H9 (cell line): ENCODE measurements at places on chromosomes 6 and 20. TPM values are rescaled to one million over a fixed set of nuclear protein-coding genes. Genes with fewer than 3 reads are reported as not detected.

- no peak for DNase-seq
- H3K27ac ChIP-seq = no peak overlapping the region
- H3K27me3 ChIP-seq = no peaks in the 10 kb centered on the region
These were observed 241.4 kb downstream of the SLC24A3 start for GRCh38 chr20:19453862-19454261.

GRCh38 chr20:24081077-24081476 is 92.5 kb upstream of the GGTLC1 start:
- H3K4me1 ChIP-seq = no peaks in the 10 kb centered on the region
- H3K27ac ChIP-seq = no peak overlapping the region
- no peaks in the 10 kb centered on the region for H3K36me3 ChIP-seq

DNA sequence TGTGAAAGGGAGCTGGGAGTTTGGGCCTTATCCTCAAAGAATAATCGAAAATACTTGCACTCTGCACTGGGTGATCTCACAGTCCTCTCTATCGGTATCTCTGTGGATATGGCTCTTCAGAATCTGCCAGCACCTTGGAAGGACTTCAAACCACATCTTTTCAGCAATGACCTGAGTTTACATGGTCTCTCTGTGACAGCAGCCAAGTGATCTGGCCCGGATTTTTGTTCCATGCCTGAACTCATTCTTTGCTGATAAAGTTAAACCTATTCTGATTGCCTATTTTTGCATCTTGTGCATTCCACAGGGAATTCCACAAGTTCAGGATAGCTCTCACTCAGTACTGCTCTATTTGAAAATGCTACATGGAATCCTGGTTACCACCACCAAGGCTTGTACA is 98.9 kb downstream of the HDGFL1 start:
- H3K36me3 ChIP-seq = no peaks in the 10 kb centered on the region
- no peaks in the 10 kb centered on the region for H3K27me3 ChIP-seq
- no peak for DNase-seq

DNA sequence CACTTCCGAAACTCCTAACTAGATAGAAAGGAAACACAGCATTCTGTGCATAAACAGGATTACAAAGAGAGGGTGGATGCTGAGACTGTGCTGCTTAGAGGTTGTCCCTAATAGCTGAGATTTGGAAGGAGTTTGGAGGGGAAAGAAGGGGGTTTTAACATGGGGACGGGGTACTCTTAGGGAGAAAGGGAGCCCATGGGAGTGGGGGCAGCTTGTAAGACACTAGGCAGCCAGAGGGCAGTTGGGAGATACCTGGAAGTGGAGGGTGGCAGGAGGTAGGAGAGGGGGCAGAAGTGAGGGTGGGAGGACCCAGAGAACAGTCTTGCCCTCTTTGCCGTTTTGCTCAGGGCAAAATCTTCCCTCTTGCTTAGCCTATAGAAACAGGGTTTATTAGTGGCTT is 16.4 kb downstream of the MANBAL start:
- H3K36me3 ChIP-seq = peaks cover 34% of the 10 kb centered on the region
- DNase-seq = no peak
- H3K4me1 ChIP-seq = no peaks in the 10 kb centered on the region
- H3K27ac ChIP-seq = no peak overlapping the region
- no peaks in the 10 kb centered on the region for H3K27me3 ChIP-seq
- H3K4me3 ChIP-seq = no peak overlapping the region

MUCL3 gene
- total RNA-seq = 0.15 and 0.20 TPM in 2 replicates
